ENCODE measurements at places on chromosomes 1 and 21.

GRCh38 chr21:35377505-35378090 lies 328.5 kb upstream of the RUNX1 start:
- DNase-seq: peak; percentile 55

DNA sequence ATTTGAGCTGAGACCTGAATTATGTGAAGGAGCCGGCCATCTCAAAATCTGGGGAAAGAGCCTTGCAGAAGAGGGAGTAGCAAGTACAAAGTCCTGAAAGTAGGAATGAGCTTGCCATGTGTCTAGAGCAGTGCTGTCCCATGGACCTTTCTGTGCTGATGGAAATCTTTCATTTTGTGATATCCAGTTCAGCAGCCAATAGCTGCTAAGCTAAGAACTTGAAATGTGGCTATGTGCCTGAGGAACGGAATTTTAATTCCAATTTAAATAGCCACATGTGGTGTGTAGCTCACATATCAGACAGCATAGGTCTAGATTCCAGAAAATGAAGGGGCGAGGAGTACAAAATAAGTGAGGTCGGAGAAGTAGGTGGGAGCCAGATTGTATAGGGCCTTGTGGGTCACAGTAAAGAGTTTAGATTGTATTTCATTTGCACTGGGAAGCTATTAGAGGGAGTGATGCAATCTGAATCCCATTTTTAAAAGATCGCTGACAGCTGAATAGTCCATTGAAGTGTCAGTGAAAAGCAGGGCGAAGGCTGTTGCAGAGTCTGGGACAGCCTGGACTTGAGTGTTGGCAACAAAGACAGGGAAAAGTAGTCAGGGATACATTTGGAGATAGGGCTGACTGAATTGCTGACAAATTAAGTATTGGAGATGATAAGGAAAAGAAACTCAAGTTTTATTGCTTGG lies 80.3 kb downstream of the TMEM200B start:
- DNase-seq: no peak

DNA sequence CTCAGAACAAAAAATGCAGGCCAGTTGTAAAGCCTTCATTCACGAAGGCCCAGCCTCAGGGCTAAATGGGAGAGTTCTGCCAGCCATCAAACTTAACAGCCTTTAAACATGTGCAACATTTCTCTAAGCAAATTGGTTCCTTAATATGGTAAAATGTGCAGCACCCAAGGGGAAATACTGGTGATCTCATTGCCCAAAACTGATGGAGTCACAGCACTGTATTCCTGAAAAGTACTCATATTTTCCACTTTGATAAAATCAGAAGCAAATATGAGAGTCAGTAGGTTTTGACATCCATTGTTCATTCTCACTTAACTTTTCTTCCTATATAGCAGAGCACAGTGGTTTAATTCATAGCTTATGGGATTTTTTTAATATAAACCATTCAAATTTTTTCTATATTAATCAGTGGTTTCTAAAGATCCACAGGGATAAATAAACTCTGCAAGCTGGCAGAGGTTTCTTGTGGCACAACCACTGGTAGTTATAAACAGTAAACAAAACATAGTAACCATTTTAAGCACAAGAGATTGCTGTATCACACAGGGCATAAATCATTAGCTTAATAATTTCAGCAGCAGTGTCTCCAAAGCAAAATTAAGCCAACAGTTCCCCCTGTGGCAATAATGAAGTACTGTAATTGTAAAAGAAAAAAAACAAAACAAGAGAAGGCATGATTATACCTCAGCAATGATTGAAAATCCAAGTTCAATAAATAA lies 106.9 kb upstream of the LYPLAL1 start:
- peak; percentile 83 for DNase-seq

DNA sequence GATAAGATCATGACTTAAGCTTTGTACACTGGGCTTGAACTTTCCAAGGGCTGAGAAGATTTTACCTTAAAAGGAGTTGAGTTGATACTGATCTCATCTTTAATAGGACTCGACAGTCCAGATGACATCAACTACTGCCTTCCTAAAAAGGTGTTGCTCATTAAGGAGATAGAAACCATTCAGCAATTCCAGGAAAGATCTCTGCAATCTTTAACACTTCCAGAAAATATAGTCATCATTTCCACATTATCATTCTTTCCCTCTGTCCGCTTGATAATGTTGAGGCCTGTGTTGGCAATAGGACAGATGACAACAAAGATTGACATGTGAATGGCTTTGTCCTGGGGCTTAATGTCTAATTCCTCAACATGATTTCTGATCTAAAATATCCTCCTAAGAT lies 145.4 kb upstream of the C1orf21 start:
- DNase-seq: no peak

GRCh38 chr1:159055181-159055641 lies 21.4 kb downstream of the AIM2 start:
- DNase-seq: no peak

GRCh38 chr1:230308039-230308438 lies 118.1 kb downstream of the PGBD5 start:
- peak; percentile 97 for DNase-seq

- no peak for DNase-seq
Observed at GRCh38 chr1:183962903-183963302, 74.6 kb downstream of the COLGALT2 start.

DNA sequence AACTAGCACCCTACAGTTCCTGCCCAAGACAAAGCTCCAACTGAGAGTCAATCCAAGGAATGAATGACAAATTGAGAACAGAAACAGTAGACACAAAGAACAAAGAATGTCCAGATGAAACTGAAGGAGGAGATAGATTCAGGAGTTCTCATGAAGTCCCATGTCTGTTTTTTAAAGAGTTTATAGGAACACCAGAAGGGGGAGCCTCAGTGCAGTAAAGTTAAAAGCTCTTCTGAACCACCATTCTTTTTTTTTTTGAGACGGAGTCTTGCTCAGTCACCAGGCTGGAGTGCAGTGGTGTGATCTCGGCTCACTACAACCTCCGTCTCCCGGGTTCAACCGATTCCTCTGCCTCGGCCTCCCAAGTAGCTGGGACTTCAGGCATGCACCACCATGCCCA lies 323.6 kb downstream of the MRPL39 start:
- DNase-seq: peak; percentile 33

DNA sequence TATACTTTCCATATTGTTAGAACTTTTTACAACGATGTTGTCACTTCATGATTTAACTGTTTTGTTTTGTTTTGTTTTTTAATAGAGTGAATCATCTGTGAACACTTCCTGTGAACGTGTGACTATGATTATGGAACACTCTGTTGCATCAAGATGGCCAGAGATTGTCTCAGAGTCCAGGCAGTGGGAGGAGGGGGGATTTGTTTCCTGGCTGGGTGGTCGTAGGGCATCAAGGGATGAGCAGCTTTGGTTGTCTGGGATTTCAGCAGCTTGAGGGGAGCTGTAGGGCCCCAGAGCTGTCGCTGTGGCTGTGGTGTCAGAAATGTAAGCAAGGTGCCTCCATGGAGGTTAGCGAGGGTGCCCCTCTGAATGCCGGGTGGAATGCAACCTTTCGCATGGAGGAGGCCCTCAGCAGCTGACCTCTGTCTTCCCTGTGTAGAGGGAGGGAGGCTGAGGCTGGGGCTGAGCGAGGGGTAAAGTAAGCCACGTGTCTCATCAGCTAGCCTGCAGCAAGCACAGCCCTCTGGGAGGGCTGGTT lies 21.4 kb downstream of the NEK2 start:
- peak; percentile 63 for DNase-seq

GRCh38 chr1:63920154-63921117 lies 146.6 kb downstream of the ROR1 start:
- peak; percentile 97 for DNase-seq

- DNase-seq: no peak
Observed at GRCh38 chr1:2540816-2541492, 10.9 kb upstream of the HES5 start.

GRCh38 chr21:39854572-39854971 lies 12.7 kb upstream of the PCP4 start:
- no peak for DNase-seq

DNA sequence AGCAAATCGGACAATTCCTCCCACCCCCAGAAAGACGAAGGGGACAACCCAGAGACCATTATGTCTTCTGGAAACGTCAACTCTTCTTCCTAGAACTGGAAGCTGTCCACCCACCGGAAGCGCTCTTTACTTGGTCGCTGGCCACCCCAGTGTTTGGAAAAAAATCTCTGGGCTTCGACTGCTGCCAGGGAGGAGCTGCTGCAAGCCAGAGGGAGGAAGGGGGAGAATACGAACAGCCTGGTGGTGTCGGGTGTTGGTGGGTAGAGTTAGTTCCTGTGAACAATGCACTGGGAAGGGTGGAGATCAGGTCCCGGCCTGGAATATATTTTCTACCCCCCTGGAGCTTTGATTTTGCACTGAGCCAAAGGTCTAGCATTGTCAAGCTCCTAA lies 3.2 kb downstream of the S1PR1 start:
- no peak for DNase-seq

DNA sequence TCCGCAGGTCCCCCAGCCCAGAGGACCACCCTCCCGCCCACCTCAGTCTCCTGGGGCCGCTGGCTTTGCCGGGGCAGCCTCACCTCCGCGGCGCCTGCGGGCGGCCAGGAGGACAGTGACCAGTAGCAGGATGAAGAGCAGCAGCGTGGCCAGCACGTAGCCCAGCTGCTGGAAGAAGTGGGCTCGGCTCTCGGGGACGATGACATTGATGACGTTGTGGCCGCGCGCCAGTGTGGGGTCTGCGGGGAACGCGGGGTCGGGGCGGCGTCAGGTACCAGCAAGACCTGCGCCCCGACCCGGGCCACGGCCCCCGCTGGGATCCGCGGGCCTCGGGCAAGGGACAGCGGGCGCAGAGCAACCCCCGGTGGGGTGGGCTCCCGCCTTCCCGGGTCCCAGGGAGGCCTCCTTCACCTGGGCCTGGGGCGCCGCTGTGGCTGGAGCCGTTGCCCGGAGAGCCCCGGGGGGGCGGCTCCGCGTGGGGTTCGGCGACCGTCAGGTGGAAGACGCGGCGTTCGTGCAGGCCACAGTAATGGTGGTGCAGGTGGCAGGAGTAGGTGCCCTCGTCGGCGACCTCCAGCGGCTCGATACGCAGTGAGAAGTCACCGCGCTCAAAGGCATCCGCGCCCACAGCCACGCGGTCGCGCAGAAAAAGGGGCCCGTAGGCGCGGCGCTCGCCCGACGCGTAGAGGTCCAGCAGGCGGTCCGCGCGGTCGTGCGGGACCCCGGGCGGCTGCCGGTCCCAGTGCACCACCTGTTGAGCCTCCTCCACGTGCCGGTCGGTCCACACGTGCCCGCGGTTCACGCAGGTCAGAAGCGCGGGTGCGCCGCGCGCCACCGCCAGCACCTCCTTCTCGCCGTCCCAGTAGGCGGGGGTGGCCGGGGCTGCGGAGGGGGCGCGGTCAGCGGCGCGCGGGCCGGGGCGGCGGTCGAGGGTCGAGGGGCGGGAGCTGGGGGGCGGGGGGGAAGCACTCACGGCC lies 3.8 kb downstream of the MXRA8 start:
- DNase-seq: no peak

DNA sequence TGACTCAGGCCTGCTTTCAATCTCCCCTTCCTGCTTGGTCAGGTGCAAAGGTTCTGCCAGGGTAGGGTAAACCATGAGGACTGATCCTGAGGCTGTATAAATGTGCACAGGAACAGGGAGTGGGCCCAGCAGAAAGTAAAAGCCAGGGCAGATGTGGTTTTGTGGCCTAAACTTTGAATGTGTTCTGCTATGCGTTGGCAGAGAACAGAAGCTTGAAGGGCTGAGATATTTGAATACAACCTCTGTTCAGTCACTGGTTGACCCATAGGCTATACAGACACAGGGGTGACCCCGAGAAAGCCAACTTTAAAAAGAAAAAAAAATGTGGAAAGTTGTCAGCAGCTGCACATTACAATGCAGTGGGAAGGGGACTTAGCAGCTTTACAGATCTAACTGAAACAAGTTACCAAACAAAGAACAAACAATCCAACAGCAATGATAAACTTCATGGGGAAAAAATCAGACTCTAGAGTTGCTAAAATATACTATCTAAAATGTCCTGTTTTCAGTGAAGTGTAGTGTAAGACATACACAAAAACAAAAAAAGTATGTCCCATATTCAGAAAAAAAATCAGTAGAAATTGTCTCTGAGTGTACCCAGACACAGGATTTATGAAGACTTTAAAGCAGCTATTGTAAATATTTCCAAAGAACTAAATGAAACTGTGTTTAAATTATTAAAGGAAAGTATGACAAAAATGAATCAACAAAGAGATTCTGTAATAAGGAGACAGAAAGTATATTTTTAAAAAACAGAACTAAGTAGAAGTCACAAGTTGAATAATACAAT lies 216.1 kb downstream of the RPS6KC1 start:
- no peak for DNase-seq

DNA sequence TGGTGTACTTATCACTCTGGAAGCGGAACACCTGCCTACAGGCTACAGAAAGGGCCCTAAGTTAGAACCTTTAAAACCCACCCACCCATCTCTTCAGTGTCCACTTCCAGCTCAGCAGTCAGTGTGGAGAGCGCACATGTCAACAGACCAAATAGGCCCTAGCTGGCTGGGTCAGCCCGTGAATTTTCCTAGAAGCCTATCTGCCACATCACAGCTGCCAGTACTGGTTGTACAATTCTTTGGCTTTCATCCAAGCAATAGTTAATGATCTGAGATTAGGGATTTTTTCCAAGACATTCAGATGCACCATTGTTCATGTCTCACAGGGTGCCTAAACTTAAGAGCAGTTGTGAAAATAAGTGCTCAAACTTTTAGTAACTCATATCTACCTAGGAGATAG lies 197.1 kb downstream of the KCNK2 start:
- DNase-seq: no peak

DNA sequence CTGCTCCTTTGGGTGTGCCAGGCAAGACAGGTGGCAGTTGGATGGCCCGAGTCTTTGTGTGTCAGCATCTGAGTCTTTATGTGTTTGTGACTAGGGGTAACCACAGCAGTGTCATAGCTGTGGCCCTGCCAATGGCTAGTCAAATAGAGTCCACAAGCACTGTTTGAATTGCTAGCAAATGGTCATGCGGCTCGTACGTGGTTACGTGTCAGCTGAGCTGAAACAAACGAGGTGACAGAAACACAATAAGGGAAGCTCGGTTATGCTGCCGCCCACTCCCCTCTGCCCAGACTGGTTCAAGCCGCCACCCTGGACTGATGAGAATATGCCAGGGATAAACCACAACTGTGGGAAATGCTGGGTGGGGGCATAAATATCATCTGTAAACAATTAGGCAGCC lies 174.3 kb upstream of the LMO4 start:
- DNase-seq: no peak

DNA sequence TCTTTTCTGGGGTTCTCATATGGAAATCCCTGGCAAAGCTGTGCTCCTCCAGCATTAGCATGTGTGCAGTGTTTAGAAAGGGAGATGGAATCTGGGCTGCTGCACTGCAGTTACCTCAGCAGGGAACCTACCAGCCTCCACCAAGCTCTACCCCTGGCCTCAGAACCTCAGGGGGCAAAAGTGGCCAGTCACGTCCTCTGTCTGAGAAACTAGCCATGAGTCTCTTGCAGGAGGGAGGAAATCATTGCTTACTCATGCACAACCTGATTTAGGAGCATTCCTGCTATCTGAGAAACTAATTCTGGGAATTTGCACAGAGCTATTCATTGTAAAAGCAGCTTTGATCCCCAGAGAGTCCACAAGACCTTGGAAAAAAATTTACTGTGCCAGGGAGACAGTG lies 80.6 kb upstream of the IPO9 start:
- peak; percentile 99 for DNase-seq

GRCh38 chr1:84271441-84272151 lies 29.9 kb upstream of the SAMD13 start:
- peak; percentile 27 for DNase-seq

- no peak for DNase-seq
Observed at GRCh38 chr1:29649189-29650040, 413.1 kb downstream of the PTPRU start.
